ENCODE measurements at places on chromosomes 12 and 14. TPM values are rescaled to one million over a fixed set of nuclear protein-coding genes. Genes with fewer than 3 reads are reported as not detected.

ZNF891 gene
- polyA plus RNA-seq = 0.90 TPM

SERPINA1 gene
- 3.1 TPM for polyA plus RNA-seq

RAB5B gene
- 77.7 TPM for polyA plus RNA-seq

EMP1 gene
- not detected for polyA plus RNA-seq

TC2N gene
- polyA plus RNA-seq = 0.60 TPM

TMEM19 gene
- polyA plus RNA-seq = 179 TPM

MRPL42 gene
- 91.1 TPM for polyA plus RNA-seq

TRIM9 gene
- not detected for polyA plus RNA-seq

RAN gene
- 454 TPM for polyA plus RNA-seq

Measured in naive B cell (primary cell).